PC-3 (cell line): ENCODE measurements at places on chromosomes 6 and 20. TPM values are rescaled to one million over a fixed set of nuclear protein-coding genes. Genes with fewer than 3 reads are reported as not detected.

- DNase-seq: peak; percentile 84
Observed at GRCh38 chr6:24581084-24581669, 64.8 kb downstream of the KIAA0319 start.

- peak; percentile 37 for DNase-seq
Observed at GRCh38 chr6:31541059-31541657, 645 bp downstream of the DDX39B start.

- no peak for DNase-seq
Observed at GRCh38 chr20:24674921-24675605, 205.6 kb downstream of the SYNDIG1 start.

DNA sequence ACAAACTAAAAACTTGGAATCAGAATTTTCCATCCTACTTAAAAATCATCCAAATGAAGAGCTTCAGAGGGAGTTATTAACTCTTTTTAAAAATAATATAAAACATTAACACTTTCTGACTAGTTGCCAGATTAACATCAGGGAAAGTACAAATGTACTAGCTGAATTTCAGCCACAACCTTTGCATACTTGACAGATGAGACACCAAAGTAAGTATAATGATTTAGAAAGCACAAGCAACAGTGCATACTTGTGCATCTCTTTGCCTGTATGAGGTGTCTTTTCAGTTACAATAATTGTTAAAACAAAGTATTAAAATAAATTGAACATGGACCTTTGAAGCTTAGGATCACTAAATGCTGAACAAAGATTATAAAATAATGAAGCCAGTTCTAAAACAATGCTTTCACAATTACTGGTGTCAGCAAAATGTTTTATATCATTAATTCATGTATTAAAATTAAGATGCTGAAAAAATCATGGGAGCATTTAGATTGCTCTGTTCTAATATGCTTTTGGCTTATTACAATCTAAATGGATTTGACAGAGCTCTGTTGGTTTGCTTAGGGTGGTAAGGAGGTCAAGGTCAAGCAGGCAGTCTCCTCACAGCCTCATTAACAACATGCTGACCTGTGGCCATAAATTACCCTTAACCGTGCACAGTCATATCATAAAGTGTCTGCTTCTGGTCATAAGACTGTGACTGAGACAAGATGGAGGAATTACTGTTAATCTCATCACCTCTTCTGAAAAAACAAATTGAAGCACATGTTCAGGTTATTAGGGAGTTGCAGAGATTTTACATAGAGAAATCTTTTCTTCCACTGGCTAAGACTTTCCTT lies 15.1 kb downstream of the RNF217 start:
- peak; percentile 32 for DNase-seq

DNA sequence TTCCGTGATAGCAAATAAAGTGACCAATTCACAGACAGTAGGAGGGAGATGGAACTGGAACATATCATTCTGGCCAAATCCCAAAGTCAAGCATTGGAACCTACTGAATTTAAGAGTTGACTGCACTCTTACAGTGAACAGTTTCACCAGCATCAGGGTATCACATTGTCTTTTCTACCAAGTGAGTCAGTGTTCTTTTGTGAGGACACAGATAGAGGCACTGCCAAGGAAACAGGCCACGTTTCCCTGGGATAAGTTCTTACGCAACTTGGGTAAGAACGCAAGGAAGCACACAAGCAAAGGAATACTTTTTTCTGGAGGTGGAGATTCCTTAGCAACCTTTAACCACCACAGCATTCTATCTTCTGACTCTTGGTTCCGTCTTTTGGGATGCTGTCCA lies 28.6 kb upstream of the ENPP5 start:
- no peak for DNase-seq

- DNase-seq: no peak
Observed at GRCh38 chr20:2697768-2698167, 5.2 kb downstream of the EBF4 start.

Gene CRNKL1
- 17.2 and 22.5 TPM in 2 replicates for total RNA-seq

- DNase-seq: peak; percentile 71
Observed at GRCh38 chr6:70375166-70375565, 38.1 kb upstream of the FAM135A start.

- no peak for DNase-seq
Observed at GRCh38 chr20:32672982-32673851, 524 bp downstream of the C20orf203 start.

- DNase-seq: peak; percentile 14
Observed at GRCh38 chr6:127547904-127548649, 28.9 kb upstream of the C6orf58 start.

DNA sequence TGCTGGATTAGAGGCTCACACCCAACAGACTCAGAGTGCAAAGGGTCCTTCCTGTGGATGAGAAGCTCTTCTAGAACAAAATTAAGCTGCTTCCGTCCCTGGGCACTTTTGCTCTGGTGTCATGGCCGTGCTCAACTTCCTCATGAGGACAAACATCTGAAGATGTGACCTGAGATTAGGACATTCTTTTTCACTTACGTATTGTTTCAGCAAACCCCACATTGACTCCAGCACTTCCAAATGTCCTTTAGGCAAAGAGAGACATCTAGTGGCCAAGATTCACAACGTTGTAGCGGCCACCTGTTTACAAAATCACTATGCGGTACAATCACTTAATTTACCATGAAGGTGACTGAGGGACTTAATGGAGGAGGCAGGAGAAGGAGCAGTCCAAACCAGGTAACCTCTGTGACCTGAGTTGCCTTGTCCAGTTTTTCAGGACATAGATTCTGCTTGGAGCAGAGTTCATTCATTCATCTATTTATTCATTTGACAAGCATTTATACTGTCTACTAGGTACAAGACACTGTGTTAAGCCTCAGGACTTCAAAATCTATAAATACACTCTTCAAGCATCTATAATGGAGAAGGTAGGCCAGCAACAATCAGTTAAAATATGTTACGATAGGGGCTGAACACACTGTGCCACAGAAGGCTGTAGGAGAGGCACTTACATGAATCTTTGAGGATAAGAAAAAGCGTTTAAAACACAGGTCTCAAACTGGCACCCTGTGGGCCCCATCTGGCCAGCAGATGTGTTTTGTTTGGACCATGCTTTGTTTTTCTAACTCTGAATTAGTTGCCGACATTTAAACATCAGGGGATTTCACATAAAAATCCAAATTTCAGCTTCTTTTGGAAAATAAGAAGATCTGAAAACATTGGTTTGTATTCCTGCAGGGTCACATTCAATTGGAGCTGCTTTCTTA lies 5.6 kb upstream of the ADGRF1 start:
- peak; percentile 97 for DNase-seq

DNA sequence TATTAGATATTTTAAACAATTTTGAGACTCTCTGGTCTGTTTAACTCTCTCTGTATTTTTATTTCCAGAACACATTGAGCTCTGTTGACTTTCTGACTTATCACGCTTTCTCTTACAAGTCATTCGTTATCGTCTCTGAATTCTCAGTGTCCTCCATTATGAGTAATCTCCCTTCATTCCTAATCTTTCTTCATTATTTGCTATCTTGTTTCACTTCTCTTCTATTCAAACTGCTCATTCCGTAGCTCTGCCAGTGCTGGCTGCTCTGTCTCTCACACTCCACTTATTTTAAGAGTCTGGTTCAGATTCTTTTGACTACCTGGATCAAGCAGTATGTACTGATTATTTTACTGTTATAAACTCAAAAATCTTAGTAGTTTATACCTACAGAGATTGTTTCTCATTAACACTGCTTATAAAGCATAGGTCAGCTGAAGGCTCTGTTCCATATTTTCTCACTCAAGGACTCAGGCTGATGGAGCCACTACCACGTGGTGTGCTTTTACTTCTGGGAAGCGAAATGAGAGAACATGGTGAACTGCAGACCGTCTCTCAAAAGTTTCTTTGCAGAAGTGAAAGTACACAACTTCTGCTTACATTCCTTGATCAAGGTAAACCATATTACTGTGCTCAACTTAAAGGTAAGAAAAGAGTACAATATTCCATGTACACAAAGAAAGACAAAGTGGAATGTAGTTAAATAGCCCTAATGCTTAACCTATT lies 485.2 kb downstream of the GRIK2 start:
- DNase-seq: no peak

Gene APOM
- 1.6 and 2.2 TPM in 2 replicates for total RNA-seq

DNA sequence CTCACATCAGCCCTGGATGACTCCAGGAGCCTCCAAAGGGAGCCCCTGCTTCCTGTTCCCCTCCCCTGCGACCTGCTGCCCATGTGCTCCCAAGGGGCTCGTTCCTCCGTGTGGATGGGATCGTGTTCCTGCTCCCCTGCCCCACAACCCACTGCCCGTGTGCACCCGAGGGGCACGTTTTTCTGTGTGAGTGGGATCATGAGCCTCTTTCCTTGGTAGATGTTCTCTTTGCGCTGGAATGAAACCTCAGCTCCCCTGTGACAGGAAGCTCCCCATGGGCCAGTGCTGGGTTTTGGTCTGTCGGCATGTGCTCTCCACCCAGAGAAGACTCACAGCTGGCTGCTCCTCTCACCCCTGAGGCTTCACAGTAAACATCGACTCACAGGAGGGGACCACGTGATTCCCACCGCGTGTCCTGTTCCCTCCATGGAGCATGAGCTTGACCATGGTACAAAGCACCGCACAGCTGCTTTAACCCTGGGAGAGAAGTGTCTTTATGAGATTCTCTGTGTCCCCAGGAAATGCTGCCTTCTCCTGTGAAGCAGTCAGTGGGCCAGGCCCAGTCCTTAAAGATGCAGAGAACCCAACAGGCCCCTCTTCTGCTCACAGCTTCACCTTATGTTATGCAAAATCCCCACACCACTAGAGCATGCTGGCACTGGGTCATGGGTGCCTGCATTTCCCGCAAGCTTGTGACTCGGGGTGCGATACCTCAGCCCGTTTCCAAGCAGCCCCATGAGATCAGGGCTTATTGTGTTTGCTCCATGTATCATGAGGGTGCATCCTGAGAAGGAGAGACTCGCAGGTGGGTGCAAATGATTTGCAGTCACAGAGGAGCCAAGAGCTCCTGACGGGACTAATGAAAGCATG lies 215.1 kb downstream of the ERMARD start:
- DNase-seq: no peak

Gene RFX6
- 0.15 and 0.17 TPM in 2 replicates for total RNA-seq

DNA sequence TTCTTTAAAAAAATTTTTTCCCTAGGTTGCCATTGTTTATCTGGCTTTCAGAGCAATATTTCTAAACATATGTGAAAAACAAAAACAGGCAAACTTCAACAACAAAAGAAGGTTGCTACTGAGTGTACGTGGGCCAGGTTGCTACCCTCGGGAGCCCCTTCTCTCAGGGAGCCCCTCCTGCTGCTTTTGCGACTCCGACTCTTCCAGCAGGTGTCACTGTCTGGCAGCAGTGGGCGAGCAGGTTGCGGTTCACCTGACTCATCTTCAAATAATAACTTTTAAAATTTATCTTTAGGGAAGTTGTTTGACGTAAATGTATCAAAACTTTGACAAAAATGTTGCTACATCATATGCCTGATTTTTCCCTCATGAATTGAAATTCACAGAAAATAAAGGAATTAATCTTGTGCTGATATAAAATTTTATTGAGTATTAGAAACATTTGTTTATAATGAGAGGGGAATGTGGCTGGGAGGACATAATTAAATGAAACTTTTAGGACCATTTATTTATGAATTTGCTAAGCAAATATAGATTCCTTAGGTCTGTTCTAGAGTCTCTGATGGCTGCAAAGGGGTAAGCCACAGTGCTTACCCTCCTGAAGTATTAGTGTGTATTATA lies 138.8 kb downstream of the HIVEP1 start:
- DNase-seq: peak; percentile 72

GRCh38 chr20:50450881-50451752 lies 59.1 kb upstream of the PTPN1 start:
- no peak for DNase-seq

GRCh38 chr20:63821811-63822210 lies 9.3 kb downstream of the ZBTB46 start:
- no peak for DNase-seq

Gene GPSM3
- total RNA-seq: 5.0 and 7.1 TPM in 2 replicates

- DNase-seq: no peak
Observed at GRCh38 chr6:110322151-110322873, 35.8 kb downstream of the METTL24 start.

DNA sequence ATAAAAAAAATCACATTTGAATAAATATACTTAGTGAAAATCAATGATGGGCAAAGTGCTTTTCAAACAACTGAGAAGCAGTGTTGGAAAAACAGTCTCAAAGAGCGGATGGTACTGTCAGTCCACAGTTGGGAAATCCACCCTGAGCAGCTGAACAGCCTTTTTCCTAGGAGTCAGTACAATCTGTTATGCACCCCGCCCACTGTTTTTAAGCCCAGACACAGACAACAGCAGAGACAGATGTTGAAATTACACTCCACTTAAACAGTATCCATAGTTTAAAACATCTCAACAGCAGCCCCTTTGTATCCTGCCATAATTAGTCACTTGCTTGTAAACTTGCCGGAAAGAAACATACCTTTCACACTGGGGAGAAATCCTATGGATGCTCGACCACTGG lies 372 bp downstream of the KIAA0408 start:
- DNase-seq: peak; percentile 13

DNA sequence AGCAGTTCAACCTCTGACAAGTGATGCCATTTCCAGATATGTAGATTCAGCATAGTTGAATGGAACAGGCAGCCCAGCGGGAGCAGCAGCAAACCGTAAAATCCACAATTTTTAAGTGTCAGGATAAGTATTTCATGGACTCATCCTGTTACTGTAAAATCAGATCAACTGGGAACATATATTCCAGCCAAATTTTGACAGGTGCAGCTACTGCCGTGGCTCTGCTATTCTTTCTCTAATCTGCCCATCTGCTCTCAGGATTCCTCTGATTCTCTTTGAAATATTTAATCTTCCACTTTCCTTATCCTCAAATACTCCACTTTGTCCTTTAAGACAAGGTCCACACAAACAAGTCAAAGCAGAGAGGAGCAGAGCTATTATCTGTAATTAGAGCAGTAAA lies 245.4 kb upstream of the ASCC3 start:
- DNase-seq: no peak

Gene ZBTB46
- 2.8 and 7.3 TPM in 2 replicates for total RNA-seq

Gene CLDN20
- not detected in 2 replicates for total RNA-seq

DNA sequence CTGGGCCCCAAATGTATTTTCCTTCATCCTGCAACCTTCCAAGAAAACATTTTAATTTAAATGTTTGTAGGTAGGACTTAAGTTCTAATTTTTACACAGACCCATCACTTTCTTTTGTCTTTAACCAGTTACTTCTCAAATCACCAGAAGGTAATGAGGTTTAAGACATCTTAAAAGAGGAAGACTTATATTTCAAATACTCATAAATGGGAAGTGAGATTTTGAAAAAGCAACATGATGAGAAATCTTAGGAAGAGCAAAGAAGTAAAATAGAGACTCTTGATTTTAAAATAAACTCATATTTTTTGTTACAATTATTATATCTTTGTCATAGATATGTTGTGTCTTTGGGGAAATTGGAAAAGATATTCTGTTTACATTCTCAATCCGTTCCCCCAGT lies 82.3 kb downstream of the SYNE1 start:
- DNase-seq: no peak

DNA sequence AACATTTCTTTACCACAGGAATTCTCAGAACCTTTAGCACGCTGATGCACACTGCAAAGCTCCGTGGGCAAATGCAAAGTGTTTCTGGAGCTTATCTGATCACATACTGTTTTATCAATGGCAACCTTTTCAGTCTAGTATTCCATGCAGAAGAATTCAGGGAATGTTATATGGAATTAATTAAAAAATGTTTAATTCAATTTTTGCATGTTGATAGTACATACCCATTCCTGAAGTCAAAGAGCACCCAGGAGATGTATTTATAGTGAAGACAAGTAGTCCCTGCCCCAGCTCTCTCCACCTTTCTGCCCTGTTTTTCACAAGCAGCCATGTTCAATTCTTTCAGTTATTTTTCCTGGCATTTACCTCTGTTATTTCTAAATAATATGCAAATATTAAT lies 55.2 kb downstream of the DTNBP1 start:
- DNase-seq: no peak

GRCh38 chr6:92132457-92132856 lies 1286.9 kb downstream of the EPHA7 start:
- peak; percentile 60 for DNase-seq

- no peak for DNase-seq
Observed at GRCh38 chr20:8662433-8662954, 406.4 kb upstream of the PLCB4 start.
